ENCODE measurements at places on chromosomes 13 and 19.

GRCh38 chr13:41505209-41505835 is 48.0 kb downstream of the RGCC start:
- no peak for DNase-seq

- no peak for DNase-seq
Measured at GRCh38 chr13:85601526-85601925, 197.7 kb downstream of the SLITRK6 start.

GRCh38 chr13:44904967-44905366 is 84.3 kb downstream of the NUFIP1 start:
- no peak for DNase-seq

GRCh38 chr13:76715621-76716020 is 170.6 kb downstream of the KCTD12 start:
- no peak for DNase-seq

GRCh38 chr13:74555651-74556420 is 421.6 kb upstream of the KLF12 start:
- DNase-seq: no peak

GRCh38 chr13:58960888-58961287 is 1202.8 kb downstream of the DIAPH3 start:
- no peak for DNase-seq

DNA sequence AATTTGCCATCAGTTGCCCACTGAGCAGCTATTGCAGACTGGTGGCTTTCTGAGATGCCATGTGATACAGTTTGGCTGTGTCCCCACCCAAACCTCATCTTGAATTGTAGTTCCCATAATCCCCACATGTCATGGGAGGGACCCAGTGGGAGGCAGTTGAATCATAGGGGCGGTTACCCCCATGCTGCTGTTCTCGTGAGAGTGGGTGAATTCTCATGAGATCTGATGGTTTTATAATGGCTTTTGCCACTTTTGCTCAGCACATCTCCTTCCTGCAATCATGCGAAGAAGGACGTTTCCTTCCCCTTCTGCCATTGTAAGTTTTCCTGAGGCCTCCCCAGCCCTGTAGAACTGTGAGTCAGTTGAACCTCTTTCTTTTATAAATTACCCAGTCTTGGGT is 34.8 kb upstream of the ANKRD10 start:
- no peak for DNase-seq

DNA sequence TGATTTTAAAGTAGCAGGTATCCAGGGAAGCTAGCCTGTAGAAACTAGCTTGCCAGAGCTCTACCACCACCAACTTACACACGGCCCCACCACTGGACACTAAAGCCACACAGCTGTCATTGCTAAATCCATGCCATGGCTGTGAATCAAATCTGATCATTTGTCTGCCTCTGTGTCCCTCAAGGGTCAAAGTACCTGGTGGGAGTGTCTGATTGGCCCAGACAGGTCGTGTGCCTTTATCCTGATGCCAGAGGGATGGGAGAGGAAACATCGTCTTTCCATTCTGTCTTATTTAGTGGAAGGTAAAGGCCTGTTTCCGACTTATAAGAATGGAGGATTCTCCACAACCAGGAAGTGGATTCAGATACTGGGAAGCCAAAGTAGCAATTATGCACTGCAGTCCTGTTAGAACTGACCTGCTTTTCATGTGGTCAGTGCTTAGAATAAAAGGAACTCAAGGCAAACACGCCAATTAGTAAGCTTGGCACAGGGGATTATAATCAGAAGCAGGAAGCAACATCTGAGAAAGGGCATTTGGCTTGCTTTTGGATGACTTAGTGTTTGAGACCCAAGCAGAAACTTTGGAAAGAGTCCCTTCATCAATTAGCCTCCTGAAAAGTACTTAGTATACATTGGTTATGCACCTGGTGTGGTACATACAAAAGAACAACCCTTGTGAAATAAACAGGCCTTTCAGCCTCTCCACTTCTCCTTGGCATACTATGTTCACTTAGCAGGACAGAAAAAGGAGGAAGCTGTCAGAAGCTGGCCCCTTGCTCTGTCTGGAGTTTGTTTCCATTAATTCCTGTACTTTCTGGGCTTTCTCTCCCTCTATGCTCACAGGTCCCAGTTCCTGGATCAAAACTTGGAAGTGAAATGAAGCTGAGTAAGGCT is 192.4 kb downstream of the NUFIP1 start:
- no peak for DNase-seq

- DNase-seq: no peak
Measured at GRCh38 chr13:99585609-99586008, 84.3 kb downstream of the TM9SF2 start.

DNA sequence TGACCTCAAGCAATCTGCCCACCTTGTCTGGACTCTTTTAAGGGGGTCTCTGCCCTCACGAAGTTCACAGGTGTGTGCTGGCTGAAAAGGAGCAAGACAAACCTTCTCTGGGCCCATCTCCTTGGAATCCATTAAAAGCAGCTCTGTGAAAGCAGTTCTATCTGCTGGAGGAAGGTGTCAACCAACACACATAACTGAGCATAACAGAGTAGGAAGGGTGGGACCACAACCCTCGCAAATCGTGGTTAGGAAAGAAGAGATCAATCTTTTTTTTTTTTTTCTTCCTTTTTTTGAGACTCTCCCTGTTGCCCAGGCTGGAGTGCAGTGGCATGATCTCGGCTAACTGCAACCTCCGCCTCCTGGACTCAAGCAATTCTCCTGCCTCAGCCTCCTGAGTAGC is 1.4 kb downstream of the SUGP2 start:
- DNase-seq: no peak
